Stimulated activated CD4-positive, alpha-beta T cell treated with anti-CD3 and anti-CD28 coated beads, Interleukin-12 subunit alpha, Interleukin-12 subunit beta, amount 100 ng/mL, for 24 hours (primary cell): ENCODE measurements at places on chromosomes 2 and 18.

- DNase-seq = no peak
These were observed 73.4 kb downstream of the CCDC150 start for GRCh38 chr2:196712867-196713266.

GRCh38 chr2:232854082-232854481, 16.0 kb upstream of the SNORC start:
- DNase-seq = no peak

DNA sequence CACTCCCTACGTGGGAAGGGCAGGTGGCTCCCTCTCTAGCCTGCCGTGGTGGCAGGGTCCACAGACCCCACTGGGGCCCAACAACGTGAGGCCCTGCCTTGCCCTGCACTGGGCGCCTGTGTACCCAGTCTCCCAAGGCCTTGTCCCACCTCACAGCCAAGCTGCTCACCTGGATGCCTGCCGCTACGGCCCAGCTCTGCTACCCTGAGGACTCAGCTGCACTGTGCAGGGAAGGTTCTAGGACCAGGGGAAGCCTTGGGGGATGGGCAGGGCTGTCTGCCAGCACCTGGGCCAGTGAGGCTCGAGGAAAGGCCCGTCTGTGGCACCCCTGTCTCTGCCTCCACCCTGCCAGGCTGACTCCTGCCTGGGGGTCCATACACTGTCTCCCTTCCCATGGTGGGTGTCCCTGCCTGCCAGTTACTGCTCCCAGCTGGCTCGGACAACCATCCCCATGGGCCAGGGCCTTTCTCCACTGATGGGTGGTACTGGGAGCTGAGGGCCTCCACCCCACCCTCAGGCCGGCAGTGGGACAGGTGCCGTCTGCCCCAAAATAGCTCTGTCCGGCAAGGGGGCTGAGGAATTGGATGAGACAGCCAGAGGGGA, 33.2 kb downstream of the HS6ST1 start:
- no peak for DNase-seq

DNA sequence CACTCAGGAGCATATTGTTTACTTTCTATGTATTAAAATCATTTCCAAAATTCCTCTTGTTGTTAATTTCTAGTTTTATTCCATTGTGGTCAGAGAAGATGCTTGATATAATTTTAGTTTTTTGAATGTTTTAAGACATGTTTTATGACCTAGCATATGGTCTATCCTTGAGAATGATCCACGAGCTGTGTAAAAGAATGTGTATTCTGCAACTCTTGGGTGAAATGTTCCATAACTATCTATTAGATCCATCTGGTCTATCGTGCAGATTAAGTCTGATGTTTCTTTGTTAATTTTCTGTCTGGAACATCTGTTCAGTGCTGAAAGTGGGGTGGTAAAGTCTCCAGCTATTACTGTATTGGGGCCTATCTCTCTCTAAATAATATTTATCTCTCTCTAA, 83.3 kb upstream of the EPAS1 start:
- no peak for DNase-seq

DNA sequence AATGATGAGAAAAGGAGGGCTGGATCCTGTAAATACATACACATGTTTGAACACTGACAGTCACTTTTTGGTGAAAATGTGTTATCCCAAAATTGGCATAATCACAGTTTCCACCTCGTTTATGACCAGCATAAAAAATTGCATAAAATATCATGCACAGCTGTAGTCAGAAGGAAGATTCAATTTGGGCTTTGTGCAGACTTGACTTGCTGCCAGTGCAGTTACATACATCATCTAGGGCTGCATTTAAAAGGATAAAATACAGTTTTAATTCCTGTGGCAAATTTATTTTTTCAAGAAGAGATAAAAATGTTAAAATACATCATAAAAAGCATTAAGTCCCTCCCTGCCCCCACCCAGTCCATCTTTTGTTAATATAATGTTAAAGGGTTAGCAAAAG, 103.8 kb downstream of the VWC2L start:
- no peak for DNase-seq

GRCh38 chr2:105714141-105714540, 30.6 kb upstream of the NCK2 start:
- DNase-seq = no peak

DNA sequence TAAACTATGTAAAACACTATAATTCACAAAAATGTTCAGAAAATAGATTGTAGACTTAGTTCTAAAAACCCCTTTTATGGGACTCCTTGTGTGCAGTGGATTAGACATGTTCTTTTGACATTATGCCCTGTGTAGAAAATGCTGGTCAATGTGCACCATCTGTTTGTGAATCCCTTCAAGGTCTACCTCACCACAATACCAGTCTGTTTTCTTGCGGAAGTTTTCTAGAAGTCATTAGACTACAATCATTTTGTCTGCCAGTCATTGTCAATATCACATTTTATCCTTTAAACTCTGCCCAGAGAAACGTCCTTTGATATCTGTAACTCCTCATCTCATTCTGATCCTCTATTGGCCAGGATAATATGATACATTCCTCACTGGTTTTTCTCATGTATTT, 7.8 kb downstream of the ITGA4 start:
- no peak for DNase-seq

DNA sequence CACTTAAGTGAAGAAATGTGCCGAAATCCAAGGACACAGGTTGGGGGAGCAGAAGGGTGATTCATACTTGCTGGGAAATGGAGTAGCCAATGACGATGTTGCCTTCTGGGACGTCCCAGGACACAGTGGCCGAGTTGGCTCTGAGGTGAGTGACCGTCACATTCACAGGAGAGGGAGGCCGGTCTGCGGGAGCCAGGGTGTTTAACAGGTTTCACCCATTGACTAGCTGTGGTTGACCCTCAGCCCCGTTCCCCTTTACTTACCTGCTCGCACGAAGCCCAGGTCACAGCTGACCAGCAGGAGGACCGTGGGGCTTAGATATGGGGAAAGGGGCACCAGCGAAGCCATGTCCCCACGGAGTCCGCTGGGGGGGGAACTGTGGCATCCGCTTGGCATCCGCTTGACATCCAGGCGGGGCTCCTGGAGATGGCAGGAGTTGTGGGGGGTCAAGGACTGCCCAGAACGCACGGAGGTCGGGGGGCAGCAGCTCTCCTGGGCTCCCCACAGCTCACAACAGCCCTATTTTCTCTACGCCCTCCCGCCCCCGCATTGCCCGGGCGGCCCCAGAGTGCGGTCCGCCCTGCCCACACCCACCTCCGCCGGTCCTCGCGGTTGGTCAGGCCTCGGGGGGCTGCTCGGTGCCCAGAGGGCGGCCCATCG, 586 bp downstream of the FNDC4 start:
- DNase-seq = no peak

DNA sequence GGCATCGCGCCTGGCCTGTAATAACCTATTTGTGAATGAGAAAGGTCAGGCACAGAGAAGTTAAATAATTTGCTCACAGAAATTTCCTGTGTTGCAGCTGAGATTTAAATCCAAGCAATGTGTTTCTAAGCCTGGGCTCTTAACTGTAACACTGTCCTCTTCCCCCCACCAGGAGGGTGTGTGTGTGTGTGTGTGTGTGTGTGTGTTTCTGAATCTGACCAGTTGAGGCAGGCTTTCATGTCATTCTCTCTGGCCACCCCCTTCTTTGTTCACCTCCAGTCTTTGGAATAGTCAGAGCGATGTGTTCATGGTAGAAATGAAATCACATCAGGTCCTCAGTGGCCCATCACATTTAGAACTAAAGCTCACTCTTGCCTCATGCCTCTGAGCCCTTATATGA, 81.2 kb downstream of the NEDD4L start:
- no peak for DNase-seq

DNA sequence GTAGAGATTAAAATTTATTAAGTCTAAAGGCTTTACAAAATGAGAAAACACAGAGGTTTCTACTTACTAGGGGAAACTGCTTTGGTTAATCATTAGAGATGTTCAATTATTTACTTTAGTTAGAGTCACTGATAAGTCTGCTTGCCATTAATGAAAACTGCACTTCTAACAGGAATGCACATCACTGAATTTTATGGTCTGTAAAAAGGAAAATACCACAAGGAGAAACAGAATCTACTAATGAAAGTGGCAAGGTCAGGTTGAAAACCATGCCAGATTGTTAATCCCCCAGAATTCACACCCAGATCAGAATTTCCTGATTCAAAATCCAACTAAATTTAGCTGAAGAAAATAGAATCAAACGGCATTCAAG, 90.5 kb upstream of the GRB14 start:
- DNase-seq = no peak

DNA sequence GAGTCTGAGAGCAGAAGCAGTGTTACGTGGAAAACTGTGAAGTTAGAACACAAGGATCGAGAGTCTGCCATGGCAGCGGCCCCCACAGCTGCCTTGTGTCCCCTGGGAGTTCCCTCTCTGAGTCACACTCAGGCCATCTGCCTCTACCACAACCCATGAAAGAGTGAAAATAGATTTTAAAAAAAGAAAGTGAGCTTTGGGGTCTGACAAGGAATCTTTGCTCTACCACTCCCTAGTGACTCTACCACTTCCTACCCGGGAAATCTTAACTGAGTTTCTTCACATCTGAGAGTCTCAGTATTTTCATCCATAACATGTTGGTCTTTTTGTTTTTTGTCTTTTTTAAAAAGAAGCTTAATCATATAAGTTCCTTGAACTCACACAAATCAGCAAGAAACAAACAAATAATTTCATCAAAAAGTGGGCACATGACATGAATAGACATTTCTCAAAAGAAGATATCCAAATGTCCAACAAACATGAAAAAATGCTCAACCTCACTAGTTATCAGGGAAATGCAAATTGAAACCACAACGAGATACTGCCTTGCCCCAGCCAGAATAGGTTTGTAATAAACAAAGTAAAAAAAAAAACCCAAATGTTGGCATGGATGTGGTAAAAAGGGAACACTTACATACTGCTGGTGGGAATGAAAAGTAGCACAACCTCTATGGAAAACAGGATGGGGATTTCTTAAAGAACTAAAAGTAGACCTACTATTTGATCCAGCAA, 2.4 kb upstream of the MSGN1 start:
- DNase-seq = no peak

GRCh38 chr2:188380280-188380679, 88.6 kb downstream of the GULP1 start:
- DNase-seq = no peak

- no peak for DNase-seq
These were observed 26.5 kb downstream of the CRACDL start for GRCh38 chr2:98909317-98910211.

DNA sequence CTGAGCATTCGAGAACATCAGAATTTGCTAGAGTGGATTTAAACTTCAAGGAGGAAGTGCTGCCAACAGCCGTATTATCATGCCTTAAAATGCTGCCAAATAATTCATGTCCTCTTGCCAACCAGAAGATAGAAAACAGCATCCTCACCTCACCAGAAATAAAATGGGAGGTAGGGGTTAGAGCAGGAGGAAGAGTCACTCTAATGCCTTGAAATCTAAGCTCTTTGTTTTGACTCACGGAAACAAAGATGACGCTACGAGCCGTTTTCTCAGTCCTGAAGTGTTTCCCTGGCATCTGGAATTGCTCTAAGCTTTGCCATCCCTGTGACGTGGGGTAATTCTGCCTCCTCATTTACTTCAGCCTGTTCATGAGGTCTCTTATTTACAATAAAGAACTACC, 97.1 kb downstream of the PRPF40A start:
- no peak for DNase-seq

- DNase-seq = no peak
These were observed 194.2 kb downstream of the GLI2 start for GRCh38 chr2:120929829-120930228.

DNA sequence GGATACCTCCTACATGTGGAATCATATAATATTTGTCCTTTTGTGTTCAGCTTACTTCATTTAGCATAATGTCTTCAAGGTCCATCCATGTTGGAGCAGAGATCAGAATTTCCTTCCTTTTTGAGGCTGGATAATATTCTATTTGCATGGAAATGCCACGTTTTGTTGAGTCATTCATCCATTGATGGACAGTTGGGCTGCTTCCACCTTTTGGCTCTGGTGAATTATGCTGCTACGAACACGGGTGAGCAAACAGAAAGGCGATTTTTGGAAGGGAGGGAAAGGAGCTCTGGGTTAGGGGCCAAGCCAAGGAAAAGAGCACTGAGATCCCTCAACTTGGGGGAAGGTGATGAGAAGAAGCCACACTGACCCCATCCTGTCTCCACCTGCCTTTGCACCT, 260.5 kb downstream of the TNS1 start:
- DNase-seq = no peak

DNA sequence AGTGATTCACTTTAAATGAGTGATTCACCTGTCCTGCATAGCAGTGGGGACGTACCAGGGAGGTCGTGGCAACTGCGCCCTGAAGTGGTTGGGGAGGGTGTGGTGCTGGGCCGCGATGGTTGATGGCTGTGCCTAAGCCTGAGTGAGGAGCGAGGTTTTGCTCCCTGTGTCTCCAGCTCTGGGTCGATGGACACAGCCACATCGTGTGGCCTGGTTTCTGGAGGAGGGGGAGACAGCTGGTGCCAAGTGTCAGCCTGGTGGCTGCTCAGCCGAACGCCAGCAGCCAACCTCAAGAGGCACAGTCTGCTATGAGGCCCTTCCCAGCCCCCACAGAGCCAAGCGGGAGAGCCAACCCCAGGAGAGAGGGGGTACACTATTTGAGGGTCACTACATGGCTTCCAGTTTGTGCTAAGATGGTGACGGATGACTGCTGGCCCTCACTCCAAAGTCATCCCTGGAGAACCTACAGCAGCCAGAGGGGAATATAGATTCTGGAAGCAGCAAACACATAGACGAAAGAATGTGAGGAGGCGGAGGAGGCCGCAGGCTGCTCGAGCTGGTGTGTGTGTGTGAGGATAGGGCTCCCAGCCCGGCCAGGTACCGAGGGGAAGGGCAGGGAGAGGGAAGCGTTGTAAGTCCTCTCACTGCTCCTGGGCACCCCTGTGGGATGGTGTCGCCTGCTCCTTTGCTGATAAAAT, 58.6 kb upstream of the OTOF start:
- DNase-seq = no peak

DNA sequence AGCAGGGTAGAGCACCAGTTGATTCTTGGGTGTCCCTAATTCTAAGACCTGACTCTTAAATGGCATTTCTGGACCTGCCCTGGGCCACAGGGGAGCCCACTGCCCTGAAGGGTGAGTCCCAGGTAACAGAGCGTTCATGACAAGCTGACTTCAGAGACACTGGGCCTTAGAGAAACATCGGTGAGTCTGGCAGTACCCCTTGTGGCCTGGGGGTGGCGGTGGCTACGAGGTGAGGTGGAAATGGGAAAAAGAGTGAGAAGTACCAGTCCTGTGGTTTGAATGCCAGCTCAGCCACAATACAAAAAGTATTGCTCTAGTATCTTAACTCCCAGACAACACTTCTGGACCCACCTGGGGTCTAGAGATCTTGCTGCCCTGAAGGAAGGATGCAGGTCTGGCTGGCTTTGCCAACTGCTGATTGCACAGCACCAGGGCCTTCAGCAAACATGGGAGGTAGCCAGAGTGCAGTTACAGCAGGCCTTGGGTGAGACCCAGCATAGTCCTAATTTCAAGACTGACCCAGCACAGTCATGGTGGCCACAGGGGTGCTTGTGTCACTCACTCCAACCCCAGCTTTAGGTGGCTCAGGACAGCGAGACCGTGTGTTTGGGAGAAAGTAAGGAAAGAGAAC, 44.5 kb downstream of the USP34 start:
- peak; percentile 56 for DNase-seq
